LHCN-M2 (cell line): ENCODE measurements at places on chromosomes 3 and 15. TPM values are rescaled to one million over a fixed set of nuclear protein-coding genes. Genes with fewer than 3 reads are reported as not detected.

Gene EIF4E3
- total RNA-seq = 0.06 and 0.11 TPM in 2 replicates

Gene DRD3
- not detected in 2 replicates for total RNA-seq

Gene GABRB3
- total RNA-seq = not detected in 2 replicates

Gene ATP6V1A
- 54.8 and 59.2 TPM in 2 replicates for total RNA-seq

Gene CFAP91
- 0.19 and 1.3 TPM in 2 replicates for total RNA-seq

Gene FETUB
- 0.06 TPM in 1 of 2 replicates, not detected in the other for total RNA-seq

Gene RTP1
- total RNA-seq = not detected in 2 replicates

Gene ULK3
- total RNA-seq = 31.5 and 36.4 TPM in 2 replicates

Gene ALS2CL
- total RNA-seq = 0.23 and 0.96 TPM in 2 replicates

Gene CHST13
- total RNA-seq = not detected in 2 replicates

Gene TMEM212
- not detected in 2 replicates for total RNA-seq

Gene NPAP1
- not detected in 2 replicates for total RNA-seq

Gene C3orf85
- not detected in 2 replicates for total RNA-seq

Gene CEMIP
- total RNA-seq = 1.5 and 4.5 TPM in 2 replicates

Gene SCG5
- total RNA-seq = 1.2 and 2.8 TPM in 2 replicates

Gene RFTN1
- total RNA-seq = 51.6 and 58.2 TPM in 2 replicates

Gene COL6A5
- total RNA-seq = under 0.01 and 0.34 TPM in 2 replicates

Gene SLC22A14
- total RNA-seq = not detected in 2 replicates

Gene FMN1
- total RNA-seq = 17.9 and 21.9 TPM in 2 replicates

Gene ZBTB47
- 28.9 and 33.2 TPM in 2 replicates for total RNA-seq

Gene CHST2
- total RNA-seq = 20.1 and 30.3 TPM in 2 replicates

Gene PIF1
- 26.4 and 43.9 TPM in 2 replicates for total RNA-seq

Gene RHOA
- 706 and 885 TPM in 2 replicates for total RNA-seq
